Activated CD4-positive, CD25-positive, alpha-beta regulatory T cell treated with anti-CD3 and anti-CD28 coated beads, Interleukin-2, amount 50 U/mL, for 72 hours (primary cell): ENCODE measurements at places on chromosomes 11 and 22.

GRCh38 chr11:127018683-127019279, 18.2 kb upstream of the KIRREL3 start:
- no peak for DNase-seq

DNA sequence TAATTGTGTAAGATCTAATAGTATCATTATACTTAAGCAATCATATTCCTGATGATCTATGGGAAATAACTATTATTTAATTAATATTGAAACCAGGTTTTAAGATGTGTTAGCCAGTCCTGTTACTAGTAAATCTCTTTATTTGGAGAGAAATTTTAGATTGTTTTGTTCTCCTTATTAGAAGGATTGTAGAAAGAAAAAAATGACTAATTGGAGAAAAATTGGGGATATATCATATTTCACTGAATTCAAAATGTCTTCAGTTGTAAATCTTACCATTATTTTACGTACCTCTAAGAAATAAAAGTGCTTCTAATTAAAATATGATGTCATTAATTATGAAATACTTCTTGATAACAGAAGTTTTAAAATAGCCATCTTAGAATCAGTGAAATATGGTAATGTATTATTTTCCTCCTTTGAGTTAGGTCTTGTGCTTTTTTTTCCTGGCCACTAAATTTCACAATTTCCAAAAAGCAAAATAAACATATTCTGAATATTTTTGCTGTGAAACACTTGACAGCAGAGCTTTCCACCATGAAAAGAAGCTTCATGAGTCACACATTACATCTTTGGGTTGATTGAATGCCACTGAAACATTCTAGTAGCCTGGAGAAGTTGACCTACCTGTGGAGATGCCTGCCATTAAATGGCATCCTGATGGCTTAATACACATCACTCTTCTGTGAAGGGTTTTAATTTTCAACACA, 6.4 kb downstream of the BIRC3 start:
- no peak for DNase-seq

GRCh38 chr11:86043765-86044503, 24.9 kb downstream of the PICALM start:
- DNase-seq, result no peak

DNA sequence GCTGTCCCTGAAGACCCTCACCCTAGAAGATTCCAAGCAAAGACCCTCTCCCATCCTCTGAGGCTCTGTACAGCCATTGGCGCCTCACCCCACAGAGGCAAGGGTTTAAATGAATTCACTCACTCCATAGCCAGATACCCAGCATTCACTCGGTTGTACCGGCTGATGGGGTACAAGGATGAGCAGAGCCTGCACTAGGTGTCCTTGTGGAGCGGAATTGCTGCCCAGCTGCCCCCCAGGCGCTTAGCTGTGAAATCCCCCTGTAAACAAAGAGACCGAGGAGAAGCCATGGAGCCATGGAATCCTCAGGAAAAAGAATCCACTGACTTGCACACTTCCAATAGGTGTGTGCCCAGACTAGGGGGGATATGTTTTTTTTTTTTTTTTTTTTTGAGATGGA, 117.3 kb downstream of the SHANK2 start:
- no peak for DNase-seq

DNA sequence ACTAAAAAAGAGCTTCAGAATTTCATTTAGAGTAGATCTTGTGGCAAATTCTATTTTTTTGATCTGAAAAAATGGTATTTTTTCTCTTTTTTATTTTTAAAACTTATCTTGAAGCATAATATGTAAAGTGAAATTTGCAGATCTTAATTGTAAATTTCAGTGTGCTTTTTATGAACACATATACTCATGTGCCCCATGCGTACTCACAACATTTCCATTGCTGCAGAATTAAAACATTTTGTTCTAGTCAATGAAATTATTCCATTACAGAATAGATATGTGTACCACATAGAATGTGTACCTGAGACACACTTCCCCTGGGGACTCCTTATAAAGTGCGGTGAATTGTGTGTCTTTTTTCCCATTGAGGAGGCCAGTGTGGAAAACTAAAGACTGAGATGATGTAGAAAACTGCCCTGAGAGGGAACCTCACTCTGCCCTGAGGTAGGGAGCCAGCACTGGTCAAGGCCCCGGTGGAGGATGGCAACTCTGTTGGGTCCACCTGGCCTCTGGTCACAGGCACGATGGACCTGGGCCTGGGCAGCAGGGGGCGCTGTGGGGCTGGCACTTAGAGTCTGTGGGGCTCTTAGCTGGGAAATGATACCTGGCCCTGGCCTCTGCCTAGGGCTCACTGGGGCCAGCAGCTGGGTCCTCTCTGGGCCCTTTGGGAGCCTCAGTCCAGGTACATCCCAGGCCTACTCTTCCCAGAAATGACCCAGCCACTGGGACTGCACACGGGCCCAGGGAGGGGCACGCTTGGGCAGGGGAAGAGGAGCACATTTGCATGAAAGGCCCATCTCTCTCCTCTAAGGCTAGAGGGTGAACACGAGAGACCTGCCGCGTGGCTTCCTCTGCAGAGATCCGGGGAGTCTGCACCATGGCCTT, 77.9 kb upstream of the TOP3B start:
- peak; percentile 72 for DNase-seq

GRCh38 chr11:17572359-17572690, 25.3 kb downstream of the OTOG start:
- DNase-seq, result no peak

- DNase-seq, result no peak
Measured at GRCh38 chr22:33874206-33874605, 46.1 kb downstream of the LARGE1 start.

DNA sequence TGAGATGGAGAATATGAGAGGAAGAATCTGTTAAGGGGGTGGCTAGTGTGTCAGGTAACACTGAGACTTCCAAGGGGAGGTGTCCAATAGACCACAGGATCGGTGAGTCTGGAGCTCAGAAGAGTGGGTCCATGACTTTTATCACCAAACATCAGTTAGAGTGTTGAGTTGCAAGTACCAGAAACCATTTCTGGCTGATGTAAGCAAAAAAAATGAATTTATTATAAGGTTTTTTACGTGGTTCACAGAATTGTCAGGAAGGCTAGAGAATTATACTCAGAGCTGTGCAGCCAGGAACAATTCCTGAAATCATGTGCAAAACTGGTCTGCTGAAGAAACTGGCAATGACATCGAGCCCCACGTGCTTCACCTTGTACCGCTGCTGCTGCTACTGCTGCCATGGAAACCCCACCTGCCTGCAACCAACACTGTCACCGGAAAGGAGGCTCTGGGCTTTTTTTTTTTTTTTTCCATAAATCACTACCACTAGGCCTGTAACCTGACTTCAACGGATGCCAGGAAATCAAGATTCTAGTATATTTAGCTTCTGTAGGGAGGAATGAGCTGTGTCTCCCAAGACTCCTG, 16.6 kb upstream of the STK33 start:
- no peak for DNase-seq

- DNase-seq, result no peak
Measured at GRCh38 chr11:117410861-117411710, 83.4 kb downstream of the CEP164 start.

- DNase-seq, result no peak
Measured at GRCh38 chr11:15865212-15865987, 490.9 kb downstream of the SOX6 start.

GRCh38 chr22:17483688-17484372, 79.5 kb upstream of the SLC25A18 start:
- DNase-seq, result no peak

DNA sequence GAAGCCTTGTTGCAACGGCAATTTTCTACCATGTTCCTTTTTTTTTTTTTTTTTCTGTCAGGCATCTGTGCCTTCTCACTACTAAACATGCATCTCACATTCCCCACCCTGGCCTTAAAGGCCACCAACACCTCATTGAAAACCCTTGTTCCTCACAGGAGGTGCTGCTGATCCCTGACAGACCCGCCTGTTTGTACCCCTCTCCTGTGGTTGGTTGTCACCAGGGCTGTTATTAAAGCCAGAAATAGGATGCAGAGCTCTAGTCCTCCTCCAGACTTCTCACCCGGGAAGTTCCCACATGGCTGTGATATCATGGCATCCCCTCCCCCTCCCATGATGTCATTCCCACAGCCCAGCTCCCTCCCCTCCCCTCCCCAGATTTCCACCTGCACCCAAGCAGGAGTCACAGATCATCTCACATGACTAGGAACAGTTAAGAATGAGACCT, 302.8 kb upstream of the NCAM1 start:
- no peak for DNase-seq

GRCh38 chr22:17260950-17261349, 41.7 kb upstream of the ADA2 start:
- DNase-seq, result no peak

DNA sequence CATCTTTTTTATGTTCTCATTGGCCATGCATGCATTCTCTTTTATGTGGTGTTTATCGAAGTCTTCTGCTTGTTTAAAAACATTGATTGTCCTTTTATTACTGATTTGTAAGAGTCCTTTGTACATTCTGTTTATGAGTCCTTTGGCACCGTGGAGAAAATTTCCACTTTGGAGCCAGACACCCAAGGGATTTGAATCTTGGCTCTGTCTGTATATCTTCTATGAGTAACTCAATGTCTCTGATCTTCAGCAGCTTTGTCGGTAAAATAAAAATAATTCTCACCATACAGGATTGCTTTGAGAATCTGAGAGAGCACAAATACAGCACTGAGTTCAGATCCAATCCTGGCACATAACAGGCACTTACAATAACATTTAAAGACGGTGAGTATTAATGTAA, 12.8 kb upstream of the SORL1 start:
- no peak for DNase-seq

- no peak for DNase-seq
Measured at GRCh38 chr11:111347002-111347722, 31.9 kb downstream of the POU2AF1 start.

- no peak for DNase-seq
Measured at GRCh38 chr11:73213196-73214143, 4.6 kb upstream of the P2RY2 start.

DNA sequence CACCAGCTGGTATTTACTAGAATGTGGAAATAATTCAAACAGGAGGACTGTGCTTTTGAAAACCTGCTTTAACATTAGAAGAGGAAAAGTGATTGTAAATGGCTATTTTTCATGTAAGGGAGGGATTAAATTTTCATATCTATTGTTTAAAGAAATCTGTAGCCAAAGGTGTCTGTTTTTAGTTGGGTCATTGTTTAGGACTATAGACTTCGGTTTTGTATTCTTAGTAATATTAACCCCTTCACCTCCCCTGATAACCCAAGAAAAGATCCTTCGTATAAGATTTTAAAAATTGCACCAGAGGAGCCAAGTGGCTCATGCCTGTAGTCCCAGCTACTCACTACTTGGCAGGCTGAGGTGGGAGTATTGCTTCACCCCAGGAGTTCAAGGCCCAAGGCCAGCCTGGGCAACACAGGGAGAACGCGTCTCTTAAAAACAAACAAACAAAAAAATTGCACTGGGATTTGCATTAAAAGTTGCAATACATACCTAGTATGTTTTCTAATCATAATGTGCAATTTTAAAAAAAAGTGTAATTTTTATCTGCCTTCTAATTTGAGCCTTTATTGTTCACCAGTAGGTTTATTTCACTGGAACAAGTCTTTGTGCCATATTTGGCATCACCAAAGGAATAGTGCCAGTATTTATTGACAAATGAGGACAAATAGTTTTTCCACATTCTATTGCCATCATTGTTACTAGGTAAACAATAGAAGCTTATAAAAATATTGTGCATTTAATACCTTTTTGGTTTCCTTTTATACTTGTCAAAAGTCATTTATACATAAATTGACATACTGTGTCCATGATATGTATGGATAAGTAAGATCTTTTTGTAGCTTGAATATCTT, 34.3 kb downstream of the MTMR3 start:
- DNase-seq, result no peak

DNA sequence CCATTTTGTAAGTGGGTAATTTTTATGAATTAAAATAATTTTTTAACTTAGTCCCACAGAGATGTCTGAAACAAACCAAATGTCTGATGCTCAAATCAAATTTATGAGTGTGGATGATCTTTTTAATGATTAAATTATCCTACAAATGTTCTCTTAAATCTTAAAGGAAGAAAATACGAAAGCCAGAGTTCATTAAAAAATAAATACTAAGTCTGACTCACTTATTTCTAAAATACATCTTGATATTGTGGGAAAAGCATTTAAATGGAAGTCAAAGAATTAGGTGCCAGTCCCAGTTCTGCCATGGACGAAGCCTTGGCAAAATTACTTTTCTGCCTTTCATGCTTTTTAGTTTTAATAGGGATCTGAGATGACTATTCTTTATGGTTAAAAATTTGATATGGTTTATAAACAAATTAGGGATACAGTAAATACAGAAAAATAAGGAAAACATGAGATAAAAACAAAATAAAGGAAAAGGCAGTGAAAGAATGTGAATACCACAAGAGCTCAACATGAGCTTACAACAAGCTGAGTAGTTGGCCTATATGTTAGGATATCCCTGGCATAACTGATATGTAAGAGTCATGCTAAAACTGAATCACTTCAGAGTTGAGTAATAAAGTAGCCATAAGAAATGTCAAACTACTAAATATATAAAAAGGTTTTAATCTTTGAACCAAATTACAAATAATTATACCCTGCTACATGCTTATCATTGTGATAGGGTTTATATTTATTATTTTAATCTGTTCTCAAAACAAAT, 9.2 kb downstream of the CCDC34 start:
- DNase-seq, result no peak

DNA sequence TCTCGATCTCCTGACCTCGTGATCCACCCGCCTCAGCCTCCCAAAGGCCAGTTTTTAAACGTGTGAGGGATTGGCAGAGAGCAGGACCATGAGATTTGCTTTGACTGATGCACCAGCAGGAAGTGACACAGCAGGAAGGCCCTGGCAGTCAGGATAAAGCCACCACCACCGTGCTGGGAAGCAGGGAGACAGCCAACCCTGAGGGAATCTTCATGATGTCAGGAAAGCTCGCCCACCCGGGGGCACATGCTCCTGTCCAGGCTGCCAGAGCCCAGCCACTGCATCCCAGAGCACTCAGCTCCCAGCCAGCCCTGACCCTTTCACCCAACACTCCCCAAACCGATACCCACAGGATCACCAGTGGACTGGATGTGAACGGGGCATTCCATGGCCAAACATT, 6.1 kb downstream of the TUBGCP6 start:
- DNase-seq, result no peak

- no peak for DNase-seq
Measured at GRCh38 chr11:13923716-13924650, 38.5 kb upstream of the SPON1 start.

GRCh38 chr11:12098601-12099000, 11.8 kb upstream of the MICAL2 start:
- DNase-seq, result no peak

GRCh38 chr22:47929073-47929472, 1166.6 kb downstream of the TBC1D22A start:
- no peak for DNase-seq
